ENCODE measurements at places on chromosomes 4 and X.

- no peak for DNase-seq
Measured at GRCh38 chr4:23547096-23547495, 342.8 kb downstream of the PPARGC1A start.

- no peak for DNase-seq
Measured at GRCh38 chrX:109889289-109890006, 113.5 kb upstream of the TMEM164 start.

- DNase-seq: no peak
Measured at GRCh38 chr4:73312967-73313366, 54.4 kb upstream of the ANKRD17 start.

GRCh38 chr4:175092114-175092513 is 174.0 kb downstream of the ADAM29 start:
- no peak for DNase-seq

GRCh38 chr4:14410516-14410915 is 591.8 kb upstream of the CPEB2 start:
- DNase-seq: no peak

GRCh38 chrX:102043380-102043779 is 82.1 kb upstream of the TCEAL2 start:
- no peak for DNase-seq

DNA sequence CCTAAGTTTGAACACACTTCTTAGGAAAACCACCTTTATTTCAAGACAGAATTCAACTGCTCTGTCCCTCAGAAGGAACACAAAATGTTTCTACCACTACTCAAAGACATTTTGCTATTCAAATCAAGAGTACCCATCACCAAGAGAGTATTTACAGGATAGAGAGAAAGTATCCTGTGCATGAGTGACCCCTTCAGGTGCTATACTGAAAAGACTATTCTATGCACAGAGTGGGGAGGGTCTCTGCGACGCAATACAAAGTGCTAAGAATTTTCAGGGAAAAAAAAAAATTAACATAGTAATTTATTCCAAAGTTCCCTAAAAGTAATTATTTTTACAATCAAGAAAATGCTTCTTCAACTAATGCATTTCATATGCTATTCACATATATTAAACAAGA is 346.4 kb upstream of the FAM241A start:
- DNase-seq: no peak

DNA sequence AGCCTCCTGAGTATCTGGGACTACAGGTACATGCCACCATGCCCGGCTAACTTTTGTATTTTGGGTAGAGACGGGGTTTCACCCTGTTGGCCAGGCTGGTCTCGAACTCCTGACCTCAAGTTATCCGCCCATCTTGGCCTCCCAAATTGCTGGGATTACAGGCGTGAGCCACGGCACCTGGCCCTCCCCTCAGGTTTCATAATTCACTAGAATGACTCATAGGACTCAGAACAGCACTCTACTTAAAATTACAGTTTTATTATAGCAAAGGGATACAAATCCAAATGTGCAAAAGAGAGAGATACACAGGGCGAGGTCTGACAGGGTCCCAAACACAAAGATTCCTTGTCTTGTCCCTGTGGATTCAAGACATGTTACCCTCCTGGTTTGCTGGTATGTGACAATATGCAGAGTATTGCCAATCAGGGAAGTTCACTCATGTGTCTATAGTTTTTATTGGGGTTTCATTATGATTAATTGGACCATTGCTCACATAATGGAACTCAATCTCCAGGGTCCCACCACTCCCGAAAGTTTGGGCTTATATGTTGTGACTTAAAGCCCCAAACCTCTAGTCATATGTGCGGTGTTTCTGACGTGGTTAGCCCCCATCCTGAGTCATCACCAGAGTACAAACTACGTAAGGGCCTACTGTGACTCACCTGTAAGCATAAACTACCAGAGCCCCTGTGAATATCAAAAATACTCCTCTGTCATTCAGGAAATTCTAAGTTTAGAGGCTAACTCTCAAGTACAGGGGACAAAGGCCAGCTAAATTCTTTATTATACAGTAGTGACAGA is 5.2 kb downstream of the YIPF6 start:
- no peak for DNase-seq

- DNase-seq: no peak
Measured at GRCh38 chrX:4671344-4671743, 957.9 kb upstream of the PRKX start.

- no peak for DNase-seq
Measured at GRCh38 chr4:164481306-164482091, 272.4 kb upstream of the SMIM31 start.
